ENCODE measurements at places on chromosomes 7 and 10. TPM values are rescaled to one million over a fixed set of nuclear protein-coding genes. Genes with fewer than 3 reads are reported as not detected.

Gene TRIM50
- polyA plus RNA-seq = 0.13 TPM

Gene ENTPD1
- 14.6 TPM for polyA plus RNA-seq

Gene PKD2L1
- polyA plus RNA-seq = 3.3 TPM

Gene SPDYE2
- polyA plus RNA-seq = not detected

Gene ASB10
- not detected for polyA plus RNA-seq

Gene INA
- polyA plus RNA-seq = 0.09 TPM

Gene FGL2
- polyA plus RNA-seq = 13.2 TPM

Gene PRPF18
- polyA plus RNA-seq = 14.8 TPM

Gene ZNF398
- 2.0 TPM for polyA plus RNA-seq

Gene C10orf143
- 15.6 TPM for polyA plus RNA-seq

Gene IL6
- polyA plus RNA-seq = 3.5 TPM

Gene CRTAC1
- 0.17 TPM for polyA plus RNA-seq

Gene CYP2E1
- 0.61 TPM for polyA plus RNA-seq

Gene EN2
- not detected for polyA plus RNA-seq

Gene OPALIN
- polyA plus RNA-seq = not detected
